ENCODE measurements at places on chromosomes 2 and 18. TPM values are rescaled to one million over a fixed set of nuclear protein-coding genes. Genes with fewer than 3 reads are reported as not detected.

- no peak for DNase-seq
These were observed 42.2 kb downstream of the RAD51AP2 start for GRCh38 chr2:17476064-17476463.

DNA sequence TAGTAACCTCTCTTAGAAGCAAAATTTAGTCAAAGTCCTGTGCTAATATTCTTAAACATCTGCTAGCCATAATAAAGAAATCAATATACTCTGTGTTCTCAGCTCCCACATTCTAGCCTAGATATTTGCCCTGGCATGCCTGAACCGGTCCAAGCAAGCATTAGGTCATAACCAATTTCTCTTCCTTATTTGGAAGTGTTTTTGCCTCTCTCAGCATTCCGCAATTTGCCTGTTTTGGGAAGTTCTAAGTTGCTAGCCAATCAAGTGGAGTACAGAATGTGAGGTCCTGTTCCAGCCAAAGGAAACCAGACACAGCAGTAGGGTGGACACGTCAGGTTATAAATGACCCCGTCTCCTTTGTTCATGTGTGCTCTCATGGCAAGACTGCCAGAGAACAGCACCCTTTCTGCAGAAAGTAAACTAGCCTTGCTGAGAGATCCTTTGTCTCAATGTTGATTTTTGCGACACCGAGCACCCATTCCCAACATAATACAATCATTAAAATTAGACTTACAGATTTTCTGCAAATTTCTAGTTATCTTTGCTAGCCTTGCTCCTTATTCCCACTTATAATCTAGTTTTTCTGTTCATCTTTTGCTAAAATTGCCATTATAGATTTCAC lies 13.0 kb upstream of the SULT1C4 start:
- no peak for DNase-seq

DNA sequence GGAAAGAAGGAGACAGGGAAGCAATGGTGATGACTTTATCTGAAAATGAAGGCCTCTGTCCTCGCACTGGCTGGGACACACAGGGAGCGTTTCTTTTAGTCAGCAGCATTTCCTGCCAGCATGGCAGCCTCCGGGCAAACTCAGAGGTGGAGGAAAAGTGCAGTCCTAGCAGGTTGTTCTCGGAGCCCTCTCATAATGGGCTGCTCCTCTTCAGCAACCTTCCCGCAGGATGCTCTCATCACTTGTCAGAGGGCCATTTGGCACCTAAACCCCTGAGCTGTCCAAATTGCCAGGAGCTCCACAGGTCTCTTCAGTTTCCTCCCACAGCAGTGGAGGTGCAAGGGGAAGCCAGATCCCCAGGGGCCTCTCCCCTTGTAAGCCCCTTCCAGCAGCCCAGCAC lies 6.2 kb downstream of the STK39 start:
- no peak for DNase-seq

Gene GCKR
- total RNA-seq = 142 TPM

- DNase-seq = no peak
These were observed 228.3 kb downstream of the PTGR3 start for GRCh38 chr18:74980669-74981068.

Gene ASPRV1
- total RNA-seq = 0.78 TPM

Gene REG3A
- 0.45 TPM for total RNA-seq

DNA sequence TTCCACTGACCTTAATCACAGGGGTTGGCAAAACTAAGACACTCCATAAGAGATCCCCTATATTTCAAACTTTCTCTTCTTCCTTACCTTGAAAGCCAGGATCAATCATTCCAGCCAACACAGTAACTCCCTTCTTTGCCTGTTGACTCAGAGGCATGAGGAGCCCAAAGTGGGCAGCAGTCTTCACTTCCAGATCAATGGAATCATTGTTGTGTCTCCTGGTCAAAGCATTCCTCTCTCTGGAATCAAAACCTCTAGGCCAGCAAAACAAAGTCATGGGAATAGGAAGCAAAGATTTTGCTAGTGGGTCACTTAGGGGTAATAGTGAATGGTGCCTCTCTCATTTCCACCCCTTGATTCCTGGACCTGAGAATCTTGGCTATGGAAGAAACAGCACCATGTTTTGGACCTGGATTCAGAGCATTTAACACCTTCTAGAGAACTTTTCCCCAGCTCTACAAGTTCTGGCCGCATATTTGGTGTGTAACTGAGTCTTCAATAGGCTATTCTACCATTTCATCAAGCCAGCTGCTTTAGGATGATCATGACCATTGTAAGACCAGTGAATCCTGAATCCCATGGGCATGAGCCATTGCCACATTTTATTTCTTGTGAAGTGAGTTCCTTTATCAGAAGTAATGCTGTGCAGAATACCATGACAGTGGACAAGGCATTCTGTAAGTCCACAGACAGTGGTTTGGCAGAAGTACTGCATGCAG lies 65.7 kb upstream of the SERPINE2 start:
- no peak for DNase-seq

GRCh38 chr2:75348307-75348706 lies 149.0 kb upstream of the TACR1 start:
- DNase-seq = no peak

DNA sequence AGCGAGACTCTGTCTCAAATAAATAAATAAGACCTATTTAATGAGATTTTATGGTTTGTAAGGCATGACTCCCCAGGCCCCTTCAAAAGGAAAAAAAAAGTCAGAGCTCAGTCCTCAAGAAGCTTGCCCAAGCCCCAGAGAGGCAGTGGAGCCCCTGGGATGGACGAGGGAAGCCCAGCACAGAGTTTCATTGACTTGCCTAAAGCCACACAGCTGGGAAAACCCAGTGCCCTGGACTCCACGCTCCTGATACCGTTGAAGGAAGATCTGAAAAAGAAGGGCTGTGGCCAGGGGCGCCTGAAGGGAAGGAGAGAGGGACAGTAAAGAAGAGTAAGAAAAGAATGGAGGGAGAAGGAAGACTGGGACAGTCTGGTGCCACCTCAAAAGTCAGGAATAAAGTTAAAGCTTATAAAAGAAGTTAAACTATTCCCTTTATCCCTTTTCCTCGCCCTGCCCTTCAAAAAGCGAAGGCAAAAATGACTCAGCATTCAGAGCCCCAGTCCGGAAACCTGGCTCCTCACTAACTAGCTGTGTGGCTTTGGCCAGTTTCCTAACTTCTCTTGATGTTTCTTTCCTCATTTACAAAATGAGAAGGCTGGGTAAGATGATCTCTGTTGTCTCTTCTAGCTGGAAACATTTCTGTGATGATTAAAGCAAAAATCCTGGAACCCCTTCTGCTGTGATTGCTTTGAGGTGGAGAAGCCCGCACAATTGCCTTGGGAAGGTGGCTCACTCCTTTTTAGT lies 46.7 kb downstream of the LYPD1 start:
- DNase-seq = no peak

DNA sequence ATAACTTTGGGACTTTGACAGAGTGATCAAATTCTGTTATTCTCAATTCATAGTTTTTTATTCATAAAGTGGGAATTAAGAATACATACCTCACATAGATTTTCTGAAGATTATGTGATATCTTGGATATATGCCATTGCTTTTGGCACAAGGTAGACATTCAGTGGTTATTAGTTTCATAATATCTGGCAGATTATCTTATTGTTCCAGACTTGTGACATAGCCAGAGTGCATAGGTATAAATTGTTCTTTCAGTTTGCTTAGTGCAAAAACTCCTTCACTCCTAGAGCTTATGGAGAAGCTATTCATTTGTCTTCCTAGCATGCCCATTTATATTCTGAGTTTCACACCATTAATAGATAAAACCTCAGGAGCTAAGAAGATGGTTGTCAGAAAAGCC lies 222.0 kb downstream of the KCNE4 start:
- DNase-seq = no peak

GRCh38 chr18:9804517-9805104 lies 81.2 kb upstream of the TXNDC2 start:
- no peak for DNase-seq

- DNase-seq = no peak
These were observed 429.2 kb downstream of the PID1 start for GRCh38 chr2:228841877-228842276.

DNA sequence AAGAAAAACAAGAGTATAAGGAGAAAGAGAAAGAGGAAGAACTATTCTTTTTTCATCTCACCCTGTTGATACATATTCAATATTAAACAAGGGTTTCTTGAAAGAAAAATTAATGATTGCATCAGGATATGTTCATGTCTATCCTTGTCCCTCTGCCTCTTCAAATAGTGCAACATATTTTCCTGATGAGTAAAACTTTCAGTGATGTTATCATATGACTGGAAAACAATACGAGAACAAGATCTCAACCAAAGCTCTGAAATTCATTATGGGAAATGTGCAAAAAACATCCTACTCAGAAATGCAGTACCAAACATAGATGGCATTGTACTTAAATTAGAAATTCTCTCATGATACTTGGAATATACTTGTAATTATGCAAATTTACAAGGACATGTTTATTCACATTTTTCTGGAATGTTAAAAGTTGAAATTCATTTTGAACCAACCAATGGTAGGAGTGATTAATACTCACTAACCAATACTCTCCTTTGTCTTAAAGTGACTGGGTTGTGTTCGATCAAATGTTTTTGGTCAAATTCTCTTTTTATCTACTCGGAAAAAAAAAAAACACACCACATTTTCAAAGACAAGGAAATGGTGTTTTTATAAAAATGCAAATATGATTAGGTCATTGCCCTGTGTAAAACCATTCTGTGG lies 148.9 kb upstream of the GULP1 start:
- DNase-seq = no peak

Gene IL36A
- total RNA-seq = not detected

Gene DTNA
- total RNA-seq = 1.6 TPM
